Activated naive CD4-positive, alpha-beta T cell (primary cell): ENCODE measurements at places on chromosomes 1 and 21.

DNA sequence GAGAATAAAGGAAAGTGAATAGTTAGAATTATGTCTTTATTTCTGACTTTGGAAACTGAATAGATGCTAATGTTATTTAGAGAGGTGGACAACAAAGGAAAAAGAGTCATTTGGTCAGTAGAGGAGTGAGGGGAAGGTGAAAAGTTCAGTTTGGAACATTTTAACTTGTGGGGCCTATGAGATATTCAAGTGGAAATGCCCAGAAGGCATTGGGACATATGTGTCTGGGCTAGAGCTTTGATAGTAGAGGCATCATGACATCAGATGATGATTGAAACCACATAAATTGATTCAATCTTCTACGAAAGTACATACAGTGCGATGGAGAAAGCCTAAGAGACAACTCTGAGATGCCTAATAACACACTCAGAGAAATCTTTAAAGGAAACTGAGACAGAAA is 151.7 kb upstream of the COL11A1 start:
- no peak for DNase-seq

DNA sequence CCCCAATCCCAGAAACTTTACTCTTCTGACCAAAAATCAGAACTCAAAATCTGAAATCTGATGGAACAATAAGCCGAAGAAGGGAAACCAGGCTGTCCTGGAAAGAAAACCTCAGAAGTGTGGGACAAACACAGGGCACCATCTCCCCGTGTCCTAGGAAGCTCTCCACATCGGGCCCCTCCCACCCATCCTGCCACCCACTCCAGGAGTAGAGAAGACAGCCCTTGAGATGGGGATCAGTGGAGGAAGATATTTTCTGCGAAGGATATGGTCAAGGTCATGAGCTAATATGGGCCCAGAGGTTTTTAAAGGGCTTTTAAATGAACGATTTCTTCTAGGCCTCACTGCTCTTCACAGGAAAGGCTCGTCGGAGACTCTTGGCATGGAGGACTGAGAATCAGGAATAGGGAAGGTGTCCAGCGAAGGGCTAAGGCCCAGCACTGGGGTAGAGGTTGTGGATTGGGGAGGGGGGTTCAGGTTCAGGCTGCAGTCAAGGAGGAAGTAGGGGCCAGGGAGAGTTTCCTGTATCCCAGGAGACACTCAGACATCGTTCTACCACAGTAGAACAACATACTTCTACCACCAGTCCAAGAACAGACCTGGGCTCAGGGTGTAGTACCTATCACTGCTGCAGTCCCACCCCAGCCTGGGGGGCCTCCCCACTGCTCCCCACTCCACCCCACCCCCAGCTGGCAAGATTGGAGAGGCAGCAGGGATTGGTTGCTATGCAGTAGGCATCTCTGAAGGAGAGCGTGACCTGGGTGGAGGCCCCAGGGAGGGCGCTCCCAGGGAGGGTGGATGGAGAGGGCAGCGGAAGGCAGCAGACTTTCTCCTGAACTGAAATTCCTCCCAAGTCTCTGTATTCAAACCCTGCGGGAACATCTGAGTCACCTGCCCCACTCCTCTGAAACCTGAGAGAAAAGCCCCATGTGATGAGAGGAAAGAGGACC is 1.2 kb upstream of the S100A5 start:
- no peak for DNase-seq

DNA sequence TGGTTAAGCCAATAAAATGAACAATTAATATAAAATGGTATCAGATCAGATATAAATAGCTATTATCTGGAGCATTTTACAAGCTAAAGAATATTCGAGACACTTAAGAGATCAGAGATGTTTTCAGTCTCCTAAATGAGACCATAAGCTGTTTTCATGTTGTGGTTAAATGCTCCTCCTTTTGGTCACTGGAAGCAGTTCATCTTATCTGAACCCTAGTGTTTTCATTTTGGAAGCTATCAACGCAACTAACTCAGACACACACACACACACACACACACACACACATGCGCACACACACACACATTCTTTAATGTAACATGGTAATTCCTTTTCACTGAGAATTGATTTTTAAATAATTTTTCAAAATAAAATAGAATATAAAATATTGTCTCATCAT is 10.0 kb upstream of the LRRC8C start:
- no peak for DNase-seq

- no peak for DNase-seq
These were observed 77.1 kb downstream of the DYRK1A start for GRCh38 chr21:37443683-37444082.

DNA sequence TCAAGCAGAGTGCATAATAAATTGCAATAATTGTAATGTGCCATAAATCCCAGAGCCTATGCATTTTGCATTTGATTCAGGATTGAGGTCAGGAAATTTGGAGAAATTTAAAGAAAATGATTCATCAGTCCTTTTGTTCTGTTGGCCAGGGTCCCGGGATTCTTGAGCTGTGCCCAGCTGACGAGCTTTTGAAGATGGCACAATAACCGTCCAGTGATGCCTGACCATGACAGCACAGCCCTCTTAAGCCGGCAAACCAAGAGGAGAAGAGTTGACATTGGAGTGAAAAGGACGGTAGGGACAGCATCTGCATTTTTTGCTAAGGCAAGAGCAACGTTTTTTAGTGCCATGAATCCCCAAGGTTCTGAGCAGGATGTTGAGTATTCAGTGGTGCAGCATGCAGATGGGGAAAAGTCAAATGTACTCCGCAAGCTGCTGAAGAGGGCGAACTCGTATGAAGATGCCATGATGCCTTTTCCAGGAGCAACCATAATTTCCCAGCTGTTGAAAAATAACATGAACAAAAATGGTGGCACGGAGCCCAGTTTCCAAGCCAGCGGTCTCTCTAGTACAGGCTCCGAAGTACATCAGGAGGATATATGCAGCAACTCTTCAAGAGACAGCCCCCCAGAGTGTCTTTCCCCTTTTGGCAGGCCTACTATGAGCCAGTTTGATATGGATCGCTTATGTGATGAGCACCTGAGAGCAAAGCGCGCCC is 8.7 kb downstream of the PROX1 start:
- DNase-seq: no peak

DNA sequence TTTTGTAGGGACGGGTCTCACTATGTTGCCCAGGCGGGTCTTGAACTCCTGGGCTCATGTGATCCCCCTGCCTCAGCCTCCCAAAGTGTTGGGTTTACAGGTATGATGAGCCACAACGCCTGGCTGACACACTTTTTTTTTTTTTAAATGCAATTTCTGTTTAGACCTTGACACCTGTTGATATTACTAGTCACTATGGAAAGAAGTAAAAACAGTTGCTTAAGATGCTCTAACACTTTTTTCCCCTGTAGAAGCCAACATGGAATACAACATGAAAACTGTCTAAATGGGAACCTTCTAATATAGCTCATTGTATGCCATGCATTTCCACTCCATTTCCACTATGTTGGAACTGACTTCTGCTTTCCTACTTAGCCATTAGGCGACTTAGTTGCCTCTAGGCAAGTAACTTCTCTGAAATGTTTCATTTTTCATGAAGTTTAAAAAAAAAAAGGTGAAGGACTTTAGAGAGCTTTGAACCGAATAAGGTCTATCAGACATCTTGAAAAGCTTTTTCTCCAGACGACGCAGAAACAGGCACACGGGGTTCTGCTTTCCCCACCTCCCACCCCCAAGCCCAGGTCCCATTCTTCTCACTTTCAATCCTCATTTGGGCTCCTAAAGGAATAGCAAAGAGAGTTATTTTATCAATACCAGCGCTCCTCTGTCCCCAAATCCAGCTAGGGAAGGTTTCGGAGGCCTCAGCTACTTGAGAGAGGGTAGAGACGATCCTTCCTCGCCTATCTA is 648 bp upstream of the DR1 start:
- DNase-seq: no peak

- DNase-seq: no peak
These were observed 40.6 kb upstream of the CLIC4 start for GRCh38 chr1:24704411-24705259.

GRCh38 chr1:230826166-230826875 is 42.0 kb downstream of the C1orf198 start:
- DNase-seq: no peak

DNA sequence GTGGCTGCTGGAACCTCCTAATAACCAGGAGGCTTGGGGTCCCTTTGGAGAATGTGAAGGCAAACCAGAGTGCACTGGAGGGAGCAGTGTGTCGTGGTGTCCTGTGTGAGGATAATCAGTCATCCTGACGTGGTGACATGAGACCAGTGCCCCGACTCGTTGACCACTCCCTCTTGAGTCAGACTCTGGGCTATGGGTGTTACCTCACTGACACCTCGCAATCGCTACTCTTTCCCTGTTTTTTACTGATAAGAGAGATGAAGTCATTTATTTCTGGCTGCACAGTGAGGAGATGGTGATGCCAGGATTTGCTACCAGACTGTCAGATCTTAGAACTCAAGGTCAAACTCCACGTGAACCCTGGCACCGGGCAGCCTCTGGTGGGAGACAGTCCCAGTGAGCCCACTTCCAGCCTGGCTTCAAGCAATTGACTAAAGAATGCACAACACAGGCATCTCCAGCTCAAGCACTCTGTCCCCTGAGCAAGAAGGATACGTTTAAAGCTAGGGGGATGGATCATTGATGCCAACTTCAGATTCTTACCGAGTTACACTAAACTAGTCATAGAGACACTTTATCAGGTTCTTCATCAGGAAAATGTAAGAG is 30.3 kb downstream of the UBASH3A start:
- no peak for DNase-seq

DNA sequence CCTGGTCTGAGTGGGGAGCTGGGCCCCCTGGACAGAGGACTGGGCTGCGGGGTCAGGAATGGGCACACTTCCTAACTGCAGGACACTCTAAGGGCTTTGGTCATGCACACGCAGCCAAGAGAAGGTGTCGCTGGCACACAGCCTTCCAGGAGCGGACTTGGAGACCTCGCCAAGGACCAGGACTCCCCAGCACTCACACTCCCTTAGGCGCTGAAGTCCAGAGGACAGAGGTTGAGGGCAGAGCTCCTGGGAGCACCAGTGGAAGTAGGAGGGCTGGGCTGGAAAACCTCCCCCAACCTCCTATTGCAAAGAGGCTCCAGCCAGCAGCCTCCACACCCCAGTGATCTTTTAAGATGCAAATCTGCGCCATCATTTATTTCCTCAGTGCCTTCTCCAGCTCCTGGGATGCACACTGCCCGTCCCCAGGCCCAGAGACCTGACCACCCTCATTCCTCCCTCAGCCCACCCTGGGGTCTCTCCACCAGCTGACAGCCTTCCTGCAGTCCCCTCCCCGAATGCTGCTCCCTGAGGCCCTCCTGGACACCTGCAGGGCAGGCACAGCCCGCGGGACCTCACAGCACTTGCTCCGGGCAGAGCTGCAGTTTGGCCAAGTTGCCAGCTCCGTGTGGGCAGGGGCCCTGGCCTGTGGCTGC is 3.0 kb downstream of the TSPEAR start:
- no peak for DNase-seq

GRCh38 chr1:228242409-228242808 is 34.6 kb downstream of the OBSCN start:
- DNase-seq: no peak

DNA sequence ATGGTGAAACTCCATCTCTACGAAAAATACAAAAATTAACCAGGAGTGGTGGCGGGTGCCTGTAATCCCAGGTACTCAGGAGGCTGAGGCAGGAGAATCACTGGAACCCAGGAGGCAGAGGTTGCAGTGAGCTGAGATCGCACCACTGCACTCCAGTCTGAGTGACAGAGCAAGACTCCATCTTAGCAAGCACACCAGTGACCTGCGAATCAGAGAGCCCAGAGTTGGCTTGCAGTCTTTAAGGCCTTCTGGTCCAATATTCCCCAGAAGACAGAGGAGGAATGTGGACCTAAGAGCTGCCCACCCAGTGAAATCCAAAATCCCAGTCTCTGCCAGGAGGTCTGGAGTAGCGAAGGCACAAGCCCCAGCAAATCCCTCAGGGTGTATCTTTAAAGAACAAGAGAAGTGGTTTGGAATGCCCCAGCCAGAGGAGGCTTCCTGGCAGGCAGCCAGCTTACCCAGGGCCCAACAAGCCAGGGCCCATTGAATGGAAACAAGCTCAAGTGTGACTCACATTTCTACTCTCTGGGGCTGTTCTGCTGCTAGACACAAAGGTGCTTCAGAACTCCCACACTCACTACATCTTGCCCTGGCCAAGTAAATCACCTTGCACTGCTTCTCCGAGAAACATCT is 23.9 kb downstream of the GPR161 start:
- peak; percentile 40 for DNase-seq

- no peak for DNase-seq
These were observed 77.6 kb downstream of the RPS6KA1 start for GRCh38 chr1:26607186-26607585.

DNA sequence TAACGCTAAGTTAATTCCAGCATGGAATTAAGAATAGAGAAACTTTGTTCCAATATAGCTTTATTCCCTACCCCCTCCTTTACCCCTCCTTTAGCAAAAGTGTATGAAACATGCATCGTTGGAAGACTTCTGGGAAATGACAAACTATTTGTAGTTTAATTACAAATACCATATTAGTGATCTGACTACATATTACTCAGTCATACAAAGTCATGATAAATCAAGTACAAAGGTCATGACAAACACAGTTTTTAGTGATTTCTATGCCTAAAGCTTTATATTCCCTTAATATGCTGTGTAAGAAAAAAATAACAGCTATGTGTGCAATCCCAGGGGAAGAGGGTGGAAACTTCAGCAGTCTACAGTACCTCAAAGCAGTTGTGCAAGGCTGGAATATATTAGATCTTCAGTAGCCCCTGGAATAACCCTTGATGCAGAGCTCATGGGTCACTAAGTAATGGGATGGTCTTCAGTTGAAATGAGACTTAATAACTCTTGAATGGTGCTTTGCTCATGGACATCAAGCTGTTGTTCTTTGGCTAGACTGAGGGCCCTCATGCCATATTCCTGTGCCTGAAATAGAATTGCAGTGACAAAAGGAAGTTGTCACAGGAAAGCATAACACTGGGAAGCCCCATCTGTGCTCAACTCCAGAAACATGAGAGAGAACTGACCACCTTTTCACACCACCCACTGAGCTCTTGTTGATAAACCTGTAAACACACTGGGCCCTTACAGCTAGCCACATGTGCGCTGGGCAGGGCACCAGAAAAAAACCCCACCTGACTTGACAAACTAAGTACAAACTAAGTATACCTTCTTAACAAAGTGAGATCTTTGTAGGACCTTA is 25.3 kb downstream of the ZMYND12 start:
- no peak for DNase-seq

- no peak for DNase-seq
These were observed 27.3 kb upstream of the ZNF362 start for GRCh38 chr1:33228935-33229487.

- DNase-seq: no peak
These were observed 36.2 kb downstream of the KIAA1614 start for GRCh38 chr1:180948641-180949615.
